ENCODE measurements at places on chromosomes 1 and 21.

- DNase-seq = no peak
These were observed 169.3 kb downstream of the SEC16B start for GRCh38 chr1:177800400-177801088.

DNA sequence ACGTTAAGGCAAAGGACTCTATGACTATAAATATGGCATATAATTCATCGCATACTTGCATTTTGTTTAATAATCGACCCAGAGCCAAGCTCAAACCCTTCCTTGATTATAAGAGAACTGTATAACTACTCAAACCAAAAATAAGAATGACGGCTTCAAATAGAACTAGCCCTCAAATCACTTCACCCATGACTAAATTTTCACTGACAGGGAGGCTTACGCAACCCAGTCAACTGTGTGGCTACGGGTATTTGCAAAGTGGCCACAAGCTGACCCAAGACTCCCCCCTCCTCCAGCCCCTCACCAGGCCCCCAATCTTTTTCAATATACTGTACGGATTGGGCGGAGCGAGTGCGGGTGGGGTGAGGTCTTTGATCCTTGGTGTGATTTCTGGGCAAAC, 268.3 kb downstream of the ASTN1 start:
- no peak for DNase-seq

GRCh38 chr1:175220853-175221556, 28.4 kb upstream of the KIAA0040 start:
- DNase-seq = no peak

DNA sequence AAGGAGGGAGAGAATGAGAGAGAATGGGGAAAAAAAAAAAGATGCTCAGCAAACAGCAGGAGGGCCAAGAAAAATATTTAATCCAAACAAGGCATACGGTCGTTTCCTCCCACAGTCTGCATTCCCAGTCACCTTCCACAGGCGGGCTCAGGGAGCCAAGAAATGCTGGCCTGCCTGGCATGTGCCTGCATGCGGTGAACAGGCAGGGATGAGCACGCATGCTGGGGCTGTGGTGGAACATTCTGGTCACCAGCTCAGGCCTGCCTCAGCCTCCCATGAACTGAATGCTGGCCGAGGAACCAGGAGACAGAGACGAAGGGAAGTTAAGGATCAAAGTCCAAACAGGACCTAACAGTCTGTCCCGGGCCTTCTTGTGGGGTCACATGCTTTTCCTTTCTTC, 335.3 kb downstream of the ASTN1 start:
- no peak for DNase-seq

- no peak for DNase-seq
These were observed 99.2 kb downstream of the PLPPR4 start for GRCh38 chr1:99363531-99363930.

DNA sequence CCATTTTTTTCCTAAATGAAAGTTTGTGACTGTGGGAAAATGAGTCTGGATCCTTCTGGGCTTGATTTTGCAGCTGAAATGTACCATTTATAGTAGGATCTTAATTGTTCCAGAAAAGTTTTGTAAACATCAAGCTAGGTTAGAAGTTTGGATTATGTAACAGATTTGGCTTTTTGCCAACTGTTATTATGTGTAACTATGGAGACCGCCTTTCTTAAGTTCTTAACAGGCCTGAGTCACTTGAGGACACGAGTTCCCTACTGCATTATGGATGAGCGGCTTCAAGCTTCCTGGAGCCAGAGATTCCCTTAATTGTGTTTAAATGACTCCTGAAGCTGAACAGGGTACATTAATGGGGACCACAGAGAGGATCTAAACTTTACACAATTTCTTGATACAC, 22.2 kb downstream of the SLC25A33 start:
- no peak for DNase-seq

GRCh38 chr1:9471679-9472078, 67.6 kb upstream of the SLC25A33 start:
- DNase-seq = no peak

DNA sequence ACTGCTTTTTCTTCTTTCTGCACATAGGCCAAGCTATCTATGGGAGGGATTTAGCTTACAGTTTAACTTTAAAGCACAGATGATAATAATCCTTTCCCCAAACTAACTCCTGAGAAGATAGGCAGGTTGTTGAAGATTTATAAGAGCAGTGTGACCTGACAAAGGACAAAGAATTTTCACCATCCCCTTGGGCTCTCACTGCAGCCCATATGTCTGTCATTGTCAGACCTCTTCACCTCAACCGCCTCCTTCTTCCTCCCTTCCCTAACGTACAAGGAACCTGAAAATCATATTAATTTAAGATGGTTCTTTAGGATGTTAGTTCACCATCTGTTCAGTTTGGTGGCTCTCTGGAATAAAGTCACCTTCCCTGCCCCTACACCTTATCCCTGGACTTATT, 5.0 kb downstream of the RNU1-2 start:
- DNase-seq = no peak

- DNase-seq = no peak
These were observed 670 bp upstream of the PARK7 start for GRCh38 chr1:7960867-7961215.

GRCh38 chr1:231211005-231211857, 29.8 kb upstream of the GNPAT start:
- peak; percentile 78 for DNase-seq

GRCh38 chr1:157139052-157139715, 989 bp upstream of the ETV3 start:
- DNase-seq = no peak

DNA sequence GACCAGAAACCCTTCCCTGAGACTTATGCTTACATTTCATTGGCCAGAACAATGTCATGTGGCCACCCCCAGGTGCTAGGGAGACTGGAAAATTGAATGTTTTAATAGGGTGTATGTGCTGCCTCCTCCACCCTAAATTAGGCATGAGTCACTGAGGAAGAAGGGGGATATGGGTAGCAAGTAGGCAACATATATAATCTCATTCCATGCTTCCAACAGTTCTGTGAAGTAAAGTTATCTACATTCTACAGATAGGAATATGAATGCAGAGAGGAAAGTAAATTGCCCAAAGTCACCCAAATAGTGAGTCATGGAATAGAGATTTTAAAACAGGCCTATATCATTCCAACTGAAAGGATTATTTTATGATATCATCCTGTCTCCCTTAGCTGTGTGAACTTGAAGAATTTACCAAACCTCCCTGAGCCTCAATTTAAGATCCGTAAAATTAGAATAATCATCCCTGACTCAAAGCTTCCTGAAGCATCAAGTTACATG, 168.6 kb upstream of the FGGY start:
- no peak for DNase-seq

- DNase-seq = no peak
These were observed 31.9 kb upstream of the LRRC3 start for GRCh38 chr21:44423312-44423821.

- DNase-seq = no peak
These were observed 1583.3 kb downstream of the MRPL39 start for GRCh38 chr21:24023936-24024335.

GRCh38 chr1:59446257-59446901, 149.5 kb downstream of the FGGY start:
- no peak for DNase-seq

GRCh38 chr1:208156310-208156709, 87.9 kb downstream of the PLXNA2 start:
- no peak for DNase-seq

DNA sequence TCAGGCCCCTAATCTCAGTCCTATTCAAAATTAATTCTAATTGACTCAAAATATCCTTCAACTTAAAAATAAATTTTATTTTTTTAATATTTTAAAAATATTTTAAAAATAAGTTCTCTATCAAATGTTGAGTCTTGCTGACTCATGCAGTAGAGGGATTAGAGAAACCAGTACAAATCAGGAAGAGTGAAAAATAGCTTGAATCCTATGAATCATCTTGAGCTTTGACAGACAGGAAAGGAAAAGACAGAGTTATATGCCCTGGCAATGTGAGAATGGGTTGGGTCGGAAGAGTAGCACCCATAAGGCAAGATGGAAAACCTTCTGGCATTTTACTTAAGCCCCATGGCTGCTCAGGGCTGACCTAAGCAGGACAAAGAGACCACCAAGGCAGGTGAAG, 346.6 kb upstream of the RUNX1 start:
- no peak for DNase-seq

Measured in stimulated activated CD8-positive, alpha-beta memory T cell treated with anti-CD3 and anti-CD28 coated beads, Interleukin-2, amount 100 ng/mL, for 1 hour (primary cell).